GM04503 (cell line): ENCODE measurements at places on chromosomes 5 and 9.

GRCh38 chr9:37141015-37141414, 20.6 kb downstream of the ZCCHC7 start:
- DNase-seq: no peak

- no peak for DNase-seq
Observed at GRCh38 chr5:178587763-178588611, 2.2 kb downstream of the COL23A1 start.

- DNase-seq: no peak
Observed at GRCh38 chr9:22990349-22990748, 543.7 kb downstream of the DMRTA1 start.

- DNase-seq: no peak
Observed at GRCh38 chr9:93261281-93261680, 77.3 kb downstream of the WNK2 start.

DNA sequence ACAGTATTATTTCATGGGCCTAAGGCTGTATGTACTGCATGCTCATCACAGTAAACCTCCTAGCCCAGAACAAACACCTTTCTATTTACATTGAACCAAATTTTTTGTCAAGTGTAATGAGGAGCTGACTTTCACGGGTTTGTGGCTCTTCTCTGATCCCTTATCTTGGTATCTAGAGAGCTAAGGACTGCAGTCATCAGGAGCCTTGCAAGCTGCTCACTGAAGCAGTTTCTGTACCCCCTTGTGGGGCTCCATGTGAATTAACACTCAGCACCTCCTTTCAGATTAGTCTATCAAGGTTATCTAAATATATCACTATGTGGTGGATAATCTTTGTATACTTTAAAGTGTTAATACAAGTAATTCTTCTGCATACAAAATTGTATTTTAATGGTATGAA, 108.2 kb downstream of the AUH start:
- no peak for DNase-seq

DNA sequence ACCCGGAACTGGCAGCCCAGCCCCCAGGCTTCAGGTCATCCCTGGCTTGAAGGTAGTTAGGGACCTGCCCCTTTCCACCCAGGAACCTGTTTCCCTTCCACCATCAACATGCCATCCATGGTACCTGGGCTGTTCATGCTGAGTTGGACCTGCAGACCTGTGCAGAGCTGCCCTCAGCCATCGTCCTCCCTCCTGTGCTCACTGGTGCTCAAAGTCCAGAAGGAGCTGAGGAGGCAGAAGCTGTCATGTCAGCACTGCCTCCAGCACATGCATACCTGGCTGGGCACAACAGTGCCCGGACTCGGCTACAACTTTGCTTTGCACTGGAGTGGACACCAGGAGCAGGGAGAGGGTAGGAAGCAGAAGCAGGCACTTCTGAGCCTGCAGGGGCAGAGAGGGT, 36.2 kb downstream of the BTNL8 start:
- no peak for DNase-seq

GRCh38 chr9:127033061-127033460, 89.4 kb downstream of the ANGPTL2 start:
- DNase-seq: no peak

- no peak for DNase-seq
Observed at GRCh38 chr5:145978708-145979107, 42.3 kb downstream of the SH3RF2 start.

GRCh38 chr9:100720922-100721321, 143.0 kb downstream of the CAVIN4 start:
- DNase-seq: no peak

DNA sequence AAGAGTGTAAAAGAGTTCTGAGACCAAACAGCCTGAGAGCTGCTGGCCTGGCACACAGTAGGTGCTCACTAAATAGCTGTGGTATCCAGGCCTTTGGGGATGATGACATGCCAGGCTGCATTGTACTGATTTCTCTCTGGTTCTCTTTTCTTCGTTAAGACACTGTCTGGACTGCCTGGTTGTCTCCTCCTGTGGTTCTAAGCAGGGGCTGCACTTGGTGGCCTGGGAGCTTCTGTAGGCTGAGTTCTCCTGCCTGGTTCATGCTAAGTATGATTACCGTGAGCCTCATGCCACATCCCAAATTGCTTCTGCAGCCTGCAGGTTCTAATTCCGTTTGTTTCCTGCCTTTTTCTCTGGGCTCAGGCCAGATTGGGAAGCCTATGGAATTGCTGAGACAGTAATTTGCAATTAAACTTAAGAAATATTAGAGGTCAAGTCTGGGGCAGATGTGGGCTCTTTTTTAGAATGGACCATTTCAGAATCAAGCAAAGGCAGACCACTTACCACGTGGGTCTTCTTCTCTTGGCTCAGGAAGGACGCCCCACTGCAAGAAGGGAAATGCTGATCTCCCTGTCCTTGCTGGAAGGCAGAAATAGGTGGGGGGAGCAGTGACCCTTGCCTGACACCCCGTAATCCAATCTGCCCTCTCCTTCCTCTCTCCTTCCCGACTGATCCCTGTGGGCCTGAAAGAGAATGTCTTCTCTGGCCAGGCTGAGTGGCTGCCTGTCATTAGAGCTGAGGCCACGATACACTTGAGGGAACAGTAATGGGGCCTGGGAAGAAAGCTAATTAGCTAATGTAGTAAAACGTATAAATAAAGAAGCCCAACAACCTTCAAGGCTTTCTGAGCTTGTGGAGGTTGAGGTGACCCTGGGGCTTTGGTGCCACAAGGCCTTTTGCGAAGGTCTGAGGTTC, 21.9 kb upstream of the BOD1 start:
- no peak for DNase-seq

GRCh38 chr5:78726571-78726970, 78.0 kb upstream of the LHFPL2 start:
- no peak for DNase-seq

DNA sequence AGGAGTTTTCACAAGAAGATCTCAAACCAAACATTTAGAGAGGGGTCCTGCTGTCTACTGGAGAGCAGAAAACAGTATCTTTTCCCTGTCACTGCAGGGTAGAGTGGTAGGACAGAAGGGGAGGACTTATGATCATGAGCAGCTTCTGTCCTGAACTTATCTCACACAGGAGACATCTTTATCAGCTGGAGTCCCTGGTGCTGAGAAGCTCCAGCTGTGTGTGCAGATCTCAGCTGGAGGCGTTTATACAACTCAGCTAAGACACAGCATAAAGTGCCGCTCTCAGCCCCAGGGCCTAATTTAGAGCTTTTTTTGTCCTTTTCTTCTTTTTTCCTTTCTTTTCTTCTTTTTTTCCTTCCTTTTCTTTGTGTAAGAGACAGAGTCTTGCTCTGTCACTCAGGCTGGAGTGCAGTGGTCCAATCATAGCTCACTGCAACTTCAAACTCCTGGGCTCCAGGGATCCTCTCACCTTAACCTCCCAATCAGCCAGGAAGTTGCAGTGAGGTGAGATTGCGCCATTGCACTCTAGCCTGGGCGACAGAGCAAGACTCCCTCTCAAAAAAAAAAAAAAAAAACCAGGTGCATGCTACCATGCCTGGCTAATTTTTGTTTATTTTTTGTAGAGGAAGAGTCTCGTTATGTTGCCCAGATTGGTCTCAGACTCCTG, 31.9 kb downstream of the CCDC125 start:
- no peak for DNase-seq

DNA sequence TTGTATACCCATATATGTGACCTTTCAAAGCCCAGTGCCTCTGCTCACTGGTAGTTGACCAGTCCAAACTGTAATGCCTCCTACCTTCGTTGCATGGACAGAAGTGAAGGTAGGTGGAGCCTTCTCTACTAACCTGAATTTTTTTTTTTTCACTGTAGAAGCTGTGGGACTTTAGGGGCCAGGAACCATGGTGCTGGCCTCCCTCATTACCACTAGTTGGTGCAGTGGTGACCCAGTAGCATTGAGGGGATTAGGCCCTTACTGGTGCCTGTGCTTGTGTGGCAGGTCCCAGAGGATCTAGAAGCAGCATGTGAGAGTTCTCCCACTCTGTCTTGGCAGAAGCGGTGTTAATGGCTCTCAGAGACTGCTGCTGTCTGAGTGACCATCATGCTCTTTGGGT, 2.3 kb downstream of the RALGPS1 start:
- DNase-seq: no peak

DNA sequence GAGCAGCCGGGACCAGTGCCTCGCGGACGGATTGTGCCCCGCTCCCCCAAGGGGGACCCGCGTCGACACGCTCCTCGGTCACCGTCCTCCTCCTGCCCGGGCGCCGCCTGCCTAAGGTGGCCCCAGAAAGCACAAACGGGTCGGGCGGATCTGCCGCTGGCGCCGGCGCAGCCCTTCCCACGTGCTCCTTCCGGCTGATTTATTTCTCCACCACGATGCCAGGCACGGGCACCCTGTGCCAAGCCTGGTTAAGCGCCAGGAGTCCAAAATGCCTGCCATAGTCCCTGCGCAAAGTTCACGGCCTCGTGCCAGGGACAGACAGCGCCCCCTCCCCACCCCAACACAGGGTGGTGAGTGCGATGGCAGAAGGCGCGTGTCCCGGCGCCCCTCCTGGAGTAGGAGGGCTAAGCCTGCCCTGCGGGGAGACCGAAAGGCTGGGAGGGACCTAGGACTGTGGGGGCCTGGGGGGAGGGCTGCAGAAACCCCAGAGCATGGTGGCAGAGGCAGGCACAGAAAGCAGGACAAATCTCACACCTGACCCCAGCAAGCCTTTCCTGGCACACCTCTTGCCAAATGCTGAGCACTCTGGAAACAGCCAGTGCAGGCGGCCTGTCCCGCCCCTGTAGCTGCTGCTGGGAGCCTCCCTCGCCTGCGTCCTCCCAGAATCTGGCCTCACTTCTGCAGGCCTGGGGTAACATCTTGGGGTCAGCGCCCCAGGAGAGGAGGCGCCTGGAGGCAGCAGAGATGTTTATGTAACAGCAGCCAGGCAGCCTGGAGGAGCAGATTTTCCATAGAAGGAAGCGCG, 1.1 kb upstream of the NOTCH1 start:
- no peak for DNase-seq

DNA sequence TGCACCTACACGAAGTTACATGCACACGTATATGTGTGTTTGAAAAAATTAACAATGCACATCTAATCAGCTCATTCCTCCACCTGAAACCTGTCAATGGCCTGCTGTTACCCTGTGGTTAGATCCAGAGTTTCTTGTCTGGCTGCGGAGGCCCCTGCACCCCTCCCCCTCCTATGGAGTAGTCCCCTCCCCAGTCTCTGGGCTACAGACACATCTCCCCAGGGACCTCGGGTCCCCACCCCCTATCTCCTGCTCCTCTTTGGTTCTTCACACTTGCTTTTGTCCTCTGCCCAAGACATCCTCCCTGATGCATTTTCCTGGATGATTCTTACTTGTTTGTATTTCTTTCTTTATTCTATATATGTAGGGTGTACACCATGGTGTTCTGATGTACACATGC, 27.2 kb downstream of the FAM240B start:
- no peak for DNase-seq

GRCh38 chr5:1526190-1526631, 2.5 kb upstream of the LPCAT1 start:
- no peak for DNase-seq

GRCh38 chr5:14560091-14560595, 21.4 kb upstream of the OTULINL start:
- DNase-seq: no peak

DNA sequence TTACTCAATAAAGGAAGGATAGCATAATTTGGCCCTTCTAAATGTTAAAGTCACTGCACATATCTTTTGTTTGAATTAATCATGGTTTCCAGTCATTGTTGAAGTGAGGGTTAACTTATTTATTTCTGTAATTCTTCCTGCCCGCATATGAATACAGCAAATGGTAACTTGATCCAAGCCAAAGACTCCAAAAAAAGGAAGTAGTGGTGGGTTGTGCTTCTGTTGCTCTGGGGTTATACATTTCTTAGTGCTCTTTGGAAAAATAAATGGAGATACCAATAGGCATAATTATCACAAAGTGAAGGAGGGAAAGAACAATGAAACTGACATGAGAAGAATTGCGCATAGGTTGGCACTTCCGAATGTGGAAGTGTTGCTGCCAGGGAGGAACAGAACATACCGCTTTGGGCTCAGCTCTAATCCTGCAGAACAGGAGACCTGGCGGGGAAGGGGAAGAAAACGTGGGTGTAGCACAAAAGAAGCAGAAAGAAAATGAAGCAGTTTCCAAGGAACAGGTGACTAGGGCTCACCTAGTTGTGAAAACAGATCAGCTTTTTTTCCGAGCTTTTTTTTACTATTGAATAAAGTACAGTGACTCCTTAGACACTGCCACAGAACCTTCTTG, 69.7 kb upstream of the TAF11L2 start:
- DNase-seq: no peak

DNA sequence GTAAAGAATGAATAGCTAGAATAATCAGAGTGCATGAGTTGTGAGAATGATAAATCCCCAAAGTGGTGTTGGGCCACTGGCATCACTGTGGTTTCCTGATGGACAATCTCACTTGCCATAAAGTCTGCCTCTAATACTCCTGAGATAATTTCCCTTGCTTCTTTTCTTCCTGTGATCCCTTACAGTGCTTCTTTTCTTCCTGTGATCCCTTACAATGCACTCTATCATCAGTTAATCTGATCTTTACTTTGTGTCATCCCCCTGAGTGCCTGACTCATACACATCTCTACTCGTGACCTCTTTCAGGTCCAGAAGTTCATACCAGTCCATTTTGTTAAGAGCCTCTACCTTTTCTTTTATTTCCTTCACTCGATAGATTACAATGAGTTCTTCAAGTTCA, 418.3 kb downstream of the HCN1 start:
- no peak for DNase-seq

GRCh38 chr9:36191290-36191645, 547 bp downstream of the CLTA start:
- no peak for DNase-seq

- no peak for DNase-seq
Observed at GRCh38 chr5:148746826-148747535, 79.4 kb upstream of the ADRB2 start.

DNA sequence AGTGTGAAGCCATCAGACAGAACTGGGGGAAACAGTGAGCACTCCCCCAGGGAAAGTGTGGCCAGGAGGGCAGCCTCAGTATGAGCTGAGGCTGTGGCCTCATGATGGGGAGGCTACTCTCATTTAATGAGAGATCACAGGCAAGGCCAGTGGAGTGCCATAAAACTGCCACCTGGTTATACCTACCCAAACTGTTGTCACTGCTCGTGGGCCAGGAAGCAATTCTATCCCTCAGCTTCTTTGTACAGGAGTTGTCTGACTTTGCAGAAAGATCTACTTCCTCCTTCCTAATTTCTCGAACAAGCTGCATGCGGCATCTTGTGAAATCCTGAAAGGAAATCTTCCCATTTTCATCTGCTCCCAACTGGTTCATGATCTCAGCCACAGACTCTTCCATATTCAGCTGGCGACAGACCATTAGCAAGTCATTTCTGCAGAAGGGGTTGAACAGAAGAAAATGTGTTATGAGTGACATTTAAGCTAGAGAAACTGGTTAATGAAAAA, 50.0 kb downstream of the TSSK1B start:
- DNase-seq: no peak
